Neural crest cell (in vitro differentiated cells): ENCODE measurements at places on chromosomes 11 and 22. TPM values are rescaled to one million over a fixed set of nuclear protein-coding genes. Genes with fewer than 3 reads are reported as not detected.

The TNNI2 gene
- total RNA-seq, result not detected in 2 replicates

The CDON gene
- 21.3 and 22.1 TPM in 2 replicates for total RNA-seq

The LIF gene
- total RNA-seq, result 0.57 and 1.1 TPM in 2 replicates

DNA sequence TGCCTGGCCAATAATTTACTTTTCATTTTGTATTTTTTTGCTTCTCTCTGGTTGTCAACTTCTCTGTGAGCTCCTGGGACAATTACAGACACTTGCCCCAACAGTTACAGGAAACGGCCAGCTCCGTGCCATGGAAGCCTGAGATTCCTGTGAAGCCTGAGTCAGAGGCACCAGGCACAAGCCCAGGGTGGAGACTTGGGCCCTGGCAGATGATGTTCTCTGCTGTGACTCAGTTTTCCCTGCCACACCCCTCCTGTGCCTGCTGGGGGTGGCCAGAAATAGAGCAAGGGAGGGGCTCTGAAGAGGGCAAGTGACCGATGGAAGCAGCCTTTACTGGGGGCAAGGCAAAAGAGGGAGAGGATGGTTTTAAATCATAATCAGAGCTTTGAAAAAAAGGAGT is 4.9 kb downstream of the ATP5MGL start:
- H3K4me3 ChIP-seq, result no peak overlapping the region
- H3K36me3 ChIP-seq, result peaks cover 2% of the 10 kb centered on the region
- DNase-seq, result no peak
- no peaks in the 10 kb centered on the region for H3K27me3 ChIP-seq

- peaks cover 17% of the 10 kb centered on the region for H3K4me1 ChIP-seq
- no peak overlapping the region for H3K27ac ChIP-seq
- H3K27me3 ChIP-seq, result no peaks in the 10 kb centered on the region
Observed at GRCh38 chr22:45743687-45744086, 72.1 kb downstream of the ATXN10 start.

DNA sequence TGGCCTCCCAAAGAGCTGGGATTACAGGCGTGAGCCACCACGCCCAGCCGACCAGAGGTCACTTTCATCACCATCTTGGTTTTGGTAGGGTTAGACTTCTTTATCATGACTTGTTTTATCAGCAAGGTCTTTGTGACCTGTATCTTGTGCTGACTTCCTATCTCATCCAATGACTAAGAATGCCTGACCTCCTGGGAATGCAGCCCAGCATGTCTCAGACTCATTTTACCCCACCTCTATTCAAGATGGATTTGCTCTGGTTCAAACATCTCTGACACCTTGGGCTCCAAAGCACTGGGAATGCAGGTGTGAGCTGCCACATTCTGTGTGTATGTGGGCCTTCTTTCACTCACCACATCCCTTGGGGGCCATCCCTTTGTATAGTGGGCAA is 5.1 kb upstream of the TALDO1 start:
- peaks cover 8% of the 10 kb centered on the region for H3K27me3 ChIP-seq
- no peak overlapping the region for H3K4me3 ChIP-seq
- DNase-seq, result no peak
- peaks cover 19% of the 10 kb centered on the region for H3K4me1 ChIP-seq

- H3K4me1 ChIP-seq, result peaks cover 38% of the 10 kb centered on the region
- H3K4me3 ChIP-seq, result peak within 1 kb of the TSS; percentile 98
- H3K27ac ChIP-seq, result peak within 1 kb of the TSS; percentile 96
- no peaks in the 10 kb centered on the region for H3K36me3 ChIP-seq
- peaks cover 40% of the 10 kb centered on the region for H3K27me3 ChIP-seq
Observed at GRCh38 chr11:117876341-117877119, at the start of gene FXYD6. Gene FXYD6 (minus strand): TSS chr11:117876658. CDS start chr11:117842776, 33,882 bp downstream.

DNA sequence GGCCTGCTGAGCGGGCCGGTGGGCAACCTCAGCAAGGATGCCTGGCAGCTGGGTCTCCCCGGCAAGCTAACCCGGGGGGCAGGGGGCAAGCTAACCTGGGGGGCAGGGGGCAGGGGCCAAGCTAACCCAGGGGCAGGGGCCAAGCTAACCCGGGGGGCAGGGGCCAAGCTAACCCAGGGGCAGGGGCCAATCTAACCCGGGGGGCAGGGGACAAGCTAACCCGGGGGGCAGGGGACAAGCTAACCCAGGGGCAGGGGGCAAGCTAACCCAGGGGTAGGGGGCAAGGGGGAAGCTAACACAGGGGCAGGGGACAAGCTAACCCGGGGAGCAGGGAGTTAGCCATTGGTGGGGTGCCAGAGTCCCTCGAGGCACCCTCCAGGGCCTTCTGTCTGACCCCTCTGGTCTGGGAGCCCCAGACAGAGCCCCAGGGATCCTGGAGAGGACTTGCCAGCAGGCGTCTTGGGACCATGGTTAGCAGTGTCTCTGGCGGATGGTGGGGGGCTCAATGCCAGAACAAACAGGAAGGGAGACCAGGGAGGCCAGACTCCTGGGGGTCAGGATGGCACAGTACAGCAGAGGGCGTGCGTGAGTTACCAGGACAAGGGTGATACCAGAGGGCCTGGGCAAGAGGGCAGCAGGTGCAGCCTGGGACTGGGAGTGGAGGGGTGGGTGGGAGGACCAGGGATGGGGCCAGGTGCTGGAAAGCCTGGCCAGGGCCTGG is 16.1 kb downstream of the IGF2 start:
- H3K4me3 ChIP-seq, result no peak overlapping the region
- H3K36me3 ChIP-seq, result no peaks in the 10 kb centered on the region
- H3K27me3 ChIP-seq, result peaks cover 20% of the 10 kb centered on the region
- H3K27ac ChIP-seq, result no peak overlapping the region
- no peak for DNase-seq
